Lung microvascular endothelial cell (primary cell): ENCODE measurements at places on chromosomes 4 and X. TPM values are rescaled to one million over a fixed set of nuclear protein-coding genes. Genes with fewer than 3 reads are reported as not detected.

CLIC2 gene
- total RNA-seq: 8.9 and 11.7 TPM in 2 replicates

HMGB2 gene
- 34.5 and 71.0 TPM in 2 replicates for total RNA-seq

ZFP42 gene
- under 0.01 TPM in 1 of 2 replicates, not detected in the other for total RNA-seq

SORCS2 gene
- total RNA-seq: under 0.01 TPM in 2 replicates

SPANXC gene
- total RNA-seq: not detected in 2 replicates

STPG2 gene
- total RNA-seq: under 0.01 TPM in 1 of 2 replicates, not detected in the other

NLGN4X gene
- total RNA-seq: 0.22 and 0.40 TPM in 2 replicates

SLC4A4 gene
- not detected in 2 replicates for total RNA-seq

SPIN4 gene
- total RNA-seq: 4.6 and 9.5 TPM in 2 replicates

HTR2C gene
- total RNA-seq: not detected in 2 replicates

XKRX gene
- under 0.01 TPM in 2 replicates for total RNA-seq

TSPAN6 gene
- total RNA-seq: 54.7 and 117 TPM in 2 replicates

ABCE1 gene
- total RNA-seq: 82.6 and 104 TPM in 2 replicates

DMRTC1 gene
- total RNA-seq: not detected in 2 replicates

NOX1 gene
- not detected in 2 replicates for total RNA-seq

OTC gene
- 0.22 and 1.2 TPM in 2 replicates for total RNA-seq

SETD7 gene
- 38.8 and 63.3 TPM in 2 replicates for total RNA-seq

GPR119 gene
- not detected in 2 replicates for total RNA-seq

MFAP3L gene
- 5.4 and 34.1 TPM in 2 replicates for total RNA-seq

EGFL6 gene
- not detected in 2 replicates for total RNA-seq

NLGN3 gene
- under 0.01 TPM in 2 replicates for total RNA-seq

MTMR8 gene
- total RNA-seq: under 0.01 and 0.20 TPM in 2 replicates

CFAP47 gene
- total RNA-seq: not detected in 2 replicates

F9 gene
- not detected in 2 replicates for total RNA-seq

ADAM29 gene
- not detected in 2 replicates for total RNA-seq
